Mammary microvascular endothelial cell (primary cell): ENCODE measurements at places on chromosomes 3 and 15. TPM values are rescaled to one million over a fixed set of nuclear protein-coding genes. Genes with fewer than 3 reads are reported as not detected.

Gene THUMPD3
- 13.9 and 33.5 TPM in 2 replicates for total RNA-seq

Gene ARPP21
- total RNA-seq: not detected in 2 replicates

Gene MKRN2
- 32.8 and 34.7 TPM in 2 replicates for total RNA-seq

Gene C3orf49
- total RNA-seq: not detected in 2 replicates

Gene KCNAB1
- total RNA-seq: 0.20 and 0.53 TPM in 2 replicates

Gene LIPH
- not detected in 2 replicates for total RNA-seq

Gene STAC
- 20.7 and 29.0 TPM in 2 replicates for total RNA-seq

Gene SLC12A8
- 0.27 and 0.74 TPM in 2 replicates for total RNA-seq

Gene MME
- total RNA-seq: 3.8 and 5.6 TPM in 2 replicates

Gene PRR23B
- total RNA-seq: not detected in 2 replicates

Gene AADACL2
- not detected in 2 replicates for total RNA-seq

Gene C3orf38
- 15.5 and 15.9 TPM in 2 replicates for total RNA-seq

Gene TM4SF18
- total RNA-seq: 317 and 346 TPM in 2 replicates

Gene GXYLT2
- 0.07 and 0.64 TPM in 2 replicates for total RNA-seq

Gene CA12
- total RNA-seq: 0.10 and 0.33 TPM in 2 replicates

Gene ADAMTSL3
- total RNA-seq: 0.80 and 0.89 TPM in 2 replicates

Gene LMCD1
- total RNA-seq: 14.1 and 15.3 TPM in 2 replicates

Gene CPLX3
- total RNA-seq: not detected in 2 replicates

Gene PYGO1
- total RNA-seq: 0.53 and 0.69 TPM in 2 replicates

Gene CLRN1
- total RNA-seq: not detected in 2 replicates

Gene SLC28A2
- not detected in 2 replicates for total RNA-seq

Gene LMAN1L
- not detected in 2 replicates for total RNA-seq

Gene CRBN
- 64.5 and 90.9 TPM in 2 replicates for total RNA-seq

Gene KAT2B
- total RNA-seq: 7.2 and 8.8 TPM in 2 replicates

Gene GOLGA8J
- total RNA-seq: not detected in 2 replicates

Gene TMC3
- total RNA-seq: not detected in 2 replicates

Gene CCNL1
- total RNA-seq: 46.2 and 67.4 TPM in 2 replicates

Gene CCDC9B
- total RNA-seq: 6.3 and 7.7 TPM in 2 replicates

Gene ACP3
- total RNA-seq: not detected in 2 replicates

Gene IQCB1
- total RNA-seq: 10.0 and 15.5 TPM in 2 replicates

Gene KBTBD8
- total RNA-seq: 2.4 and 4.0 TPM in 2 replicates

Gene CPN2
- not detected in 2 replicates for total RNA-seq

Gene GASK1A
- total RNA-seq: not detected in 2 replicates

Gene CLDN1
- total RNA-seq: 11.3 and 12.6 TPM in 2 replicates

Gene KLHL6
- total RNA-seq: 12.3 and 14.0 TPM in 2 replicates

Gene TTC21A
- total RNA-seq: 2.2 and 2.4 TPM in 2 replicates

Gene HACD2
- total RNA-seq: 17.0 and 20.2 TPM in 2 replicates

Gene MCTP2
- 0.54 and 0.67 TPM in 2 replicates for total RNA-seq

Gene LRRC2
- 0.47 and 0.64 TPM in 2 replicates for total RNA-seq

Gene PPARG
- total RNA-seq: 17.1 and 20.1 TPM in 2 replicates

Gene CFAP100
- total RNA-seq: not detected in 2 replicates

Gene CYB561D2
- total RNA-seq: 37.2 and 39.8 TPM in 2 replicates

Gene GOLGA6L10
- total RNA-seq: 0.05 and 0.13 TPM in 2 replicates

Gene MAGI1
- total RNA-seq: 10.2 and 11.1 TPM in 2 replicates

Gene IRAK2
- 15.8 and 21.6 TPM in 2 replicates for total RNA-seq

Gene GOLGA6B
- not detected in 2 replicates for total RNA-seq

Gene RBM5
- 60.9 and 68.9 TPM in 2 replicates for total RNA-seq

Gene IGSF10
- total RNA-seq: under 0.01 TPM in 1 of 2 replicates, not detected in the other

Gene AQP9
- total RNA-seq: not detected in 2 replicates
